ENCODE measurements at places on chromosomes 7 and 10. TPM values are rescaled to one million over a fixed set of nuclear protein-coding genes. Genes with fewer than 3 reads are reported as not detected.
A peak's percentile ranks its signal among the peaks of the same experiment; 100 is the strongest.

DNA sequence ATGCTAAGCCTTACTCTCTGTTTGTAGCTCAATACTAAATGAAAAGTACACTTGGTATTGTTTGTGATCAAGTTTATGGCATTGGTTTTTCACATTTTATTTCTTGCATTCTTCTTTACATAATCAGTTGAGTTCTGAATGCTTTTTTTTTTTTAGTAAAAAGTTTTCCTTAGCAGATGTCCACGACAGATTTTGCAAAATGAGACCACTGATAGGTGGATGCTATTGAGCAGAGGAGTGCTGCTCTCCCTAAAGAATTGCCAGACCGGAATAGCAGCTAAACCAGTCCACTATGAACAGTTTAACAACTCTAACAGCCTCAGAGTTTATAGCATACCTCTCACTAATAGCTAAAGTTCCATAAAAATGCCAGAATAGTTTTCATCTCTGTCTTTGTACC, 225.1 kb upstream of the CACNA2D1 start:
- DNase-seq, result no peak

- no peak for DNase-seq
Measured at GRCh38 chr10:11933577-11934223, 108.9 kb downstream of the UPF2 start.

Gene TLX1
- not detected for total RNA-seq

DNA sequence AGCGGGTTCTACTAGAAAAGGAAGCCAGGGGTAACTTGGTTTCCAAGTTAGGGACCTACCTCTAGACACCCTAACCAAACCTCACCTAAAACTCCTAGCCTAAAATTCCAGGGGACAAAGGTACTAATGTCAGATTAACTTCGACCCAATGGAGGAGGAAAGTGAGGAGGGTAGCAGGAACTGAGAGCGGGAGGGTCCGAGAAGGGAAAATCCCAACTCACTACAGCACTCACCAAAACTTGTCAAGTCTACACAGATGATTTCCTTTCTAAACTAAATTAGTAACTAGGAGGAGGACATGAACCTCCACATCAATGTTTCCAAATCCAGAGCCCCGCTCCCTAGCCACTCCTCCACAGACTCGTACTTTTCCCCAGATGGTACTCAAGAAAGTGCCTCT, 22.6 kb downstream of the CHCHD3 start:
- DNase-seq, result no peak

DNA sequence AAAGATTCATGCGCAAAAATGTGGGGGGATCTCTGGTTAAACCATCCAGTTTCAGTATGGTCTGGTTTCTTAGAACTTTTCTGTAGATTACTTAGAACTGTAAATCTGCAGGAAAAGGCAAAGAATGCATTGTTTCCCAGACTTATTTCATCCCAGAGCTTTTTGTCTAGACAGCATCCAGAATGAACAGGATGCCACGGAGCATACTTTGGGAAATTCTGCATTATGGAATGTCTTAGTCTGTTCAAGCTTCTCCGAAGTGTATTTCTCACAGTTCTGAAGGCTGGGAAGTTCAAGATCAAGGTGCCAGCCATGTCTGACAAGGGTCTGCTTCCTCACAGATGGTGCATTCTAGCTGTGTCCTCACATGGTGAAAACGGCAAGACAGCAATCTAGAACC, 136.3 kb downstream of the INHBA start:
- DNase-seq, result no peak

DNA sequence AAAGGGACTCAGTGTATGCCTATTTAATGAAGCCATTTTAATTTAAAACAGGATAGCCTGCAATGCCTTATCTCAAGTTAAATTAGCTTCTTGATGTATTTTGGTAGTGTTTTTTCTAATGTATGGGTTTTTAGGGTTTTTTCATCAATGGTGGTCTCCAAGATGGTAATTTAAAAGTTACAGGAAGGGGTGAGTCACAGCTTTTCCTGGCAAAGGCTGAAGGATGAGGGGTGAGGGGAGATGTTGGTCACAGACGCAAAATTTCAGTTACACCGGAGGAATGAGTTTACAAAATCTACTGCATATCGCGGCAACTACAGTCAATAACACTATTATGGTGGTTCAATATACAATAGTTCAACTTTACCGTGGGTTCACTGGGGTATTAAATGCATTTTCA, 31.6 kb downstream of the CCDC3 start:
- DNase-seq, result no peak

Gene HOXA10
- not detected for total RNA-seq

Gene FAM25C
- not detected for total RNA-seq

DNA sequence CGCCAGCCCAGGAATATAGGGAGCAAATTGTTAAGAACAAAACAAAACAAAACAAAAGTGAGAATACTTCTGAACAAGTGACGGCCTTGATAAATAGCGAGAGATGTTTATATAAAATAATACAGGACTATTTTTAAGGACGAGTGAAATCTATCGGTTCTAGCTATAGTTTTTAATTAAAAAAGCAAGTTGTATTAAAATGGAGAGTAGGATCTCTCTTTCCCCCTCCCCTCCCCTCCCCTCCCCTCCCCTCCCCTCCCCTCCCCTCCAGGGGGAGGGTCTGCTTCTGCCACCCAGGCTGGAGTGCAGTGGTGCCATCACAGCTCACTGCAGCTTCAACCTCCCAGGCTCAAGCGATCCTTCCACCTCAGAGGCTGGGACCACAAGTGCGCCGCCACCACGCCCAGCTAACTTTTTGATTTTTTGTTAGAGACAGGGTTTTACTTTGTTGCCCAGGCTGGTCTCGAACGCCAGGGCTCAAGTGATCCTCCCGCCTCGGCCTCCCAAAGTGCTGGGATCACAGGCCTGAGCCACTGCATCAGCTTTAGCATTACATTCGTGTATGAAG, 440 bp upstream of the TCAF1 start:
- DNase-seq, result peak; percentile 69

- DNase-seq, result peak; percentile 14
Measured at GRCh38 chr10:129520440-129521080, 53.5 kb downstream of the MGMT start.

- no peak for DNase-seq
Measured at GRCh38 chr10:102300278-102300843, 55.0 kb downstream of the GBF1 start.

- DNase-seq, result no peak
Measured at GRCh38 chr7:86950360-86950759, 109.1 kb downstream of the ELAPOR2 start.

Gene MRLN
- not detected for total RNA-seq

DNA sequence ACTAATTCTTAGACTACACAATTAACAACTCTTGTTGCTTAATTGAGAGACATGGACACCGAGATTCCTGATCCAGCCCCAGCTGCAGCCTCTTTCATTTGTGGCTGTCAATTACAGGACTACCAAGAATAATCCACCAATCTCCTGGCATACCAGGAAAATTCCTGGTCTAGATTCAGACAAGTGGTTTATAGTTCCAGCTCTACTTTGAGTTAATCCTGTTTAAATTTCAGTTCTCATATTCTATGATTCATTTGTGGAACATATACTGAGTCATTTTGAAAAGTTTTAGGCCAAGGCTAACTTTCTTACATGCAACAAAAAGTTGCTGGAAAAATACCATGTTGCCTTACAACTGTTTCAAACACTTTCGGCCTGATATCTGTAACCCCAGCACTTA, 253.5 kb downstream of the MAGI2 start:
- no peak for DNase-seq

- DNase-seq, result no peak
Measured at GRCh38 chr7:88216276-88216675, 3.6 kb downstream of the SRI start.

- no peak for DNase-seq
Measured at GRCh38 chr10:104347295-104348045, 6.2 kb upstream of the CFAP58 start.

Gene OR6B1
- not detected for total RNA-seq

- DNase-seq, result no peak
Measured at GRCh38 chr7:38105874-38106483, 72.1 kb upstream of the STARD3NL start.

Gene GPRIN2
- 10.1 TPM for total RNA-seq

DNA sequence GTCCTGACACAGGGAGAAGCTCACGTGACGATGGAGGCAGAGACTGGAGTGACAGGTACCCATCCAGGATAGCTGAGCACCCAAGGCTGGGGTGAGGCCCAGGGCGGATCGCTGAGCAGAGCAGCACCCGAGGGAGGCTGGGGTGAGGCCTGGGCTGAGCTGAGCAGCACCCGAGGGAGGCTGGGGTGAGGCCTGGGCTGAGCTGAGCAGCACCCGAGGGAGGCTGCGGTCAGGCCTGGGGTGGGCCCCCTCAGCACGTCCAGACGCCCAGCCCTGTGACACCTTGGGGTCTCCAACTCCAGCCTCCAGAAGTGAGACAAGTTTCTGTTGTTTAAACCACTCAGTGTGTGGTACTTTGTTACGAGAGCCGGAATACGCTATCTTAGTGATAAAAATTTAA, 236.3 kb downstream of the ZMYND11 start:
- DNase-seq, result no peak

DNA sequence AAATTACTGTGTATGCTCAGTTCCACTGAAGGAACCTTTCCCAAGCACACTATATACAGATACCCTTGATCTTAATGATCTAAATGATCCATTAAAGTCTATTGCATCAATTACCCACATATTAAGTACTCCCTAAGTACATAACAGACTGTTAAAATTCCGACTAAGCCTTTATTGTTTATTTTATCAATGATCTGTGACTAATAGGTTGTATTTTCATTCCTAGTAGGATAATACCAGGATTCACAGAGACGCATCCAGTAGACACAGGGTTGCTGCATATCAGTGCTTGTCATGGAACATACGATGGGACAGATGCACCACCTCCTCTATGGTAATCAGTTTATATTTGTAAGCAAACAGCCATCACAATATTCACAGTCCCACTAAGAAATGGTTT, 159.6 kb upstream of the SLC26A5 start:
- DNase-seq, result no peak

Gene NOD1
- total RNA-seq, result 4.9 TPM

GRCh38 chr10:37957841-37958240, 18.6 kb downstream of the ZNF25 start:
- DNase-seq, result no peak

Gene C7orf57
- total RNA-seq, result 0.35 TPM

DNA sequence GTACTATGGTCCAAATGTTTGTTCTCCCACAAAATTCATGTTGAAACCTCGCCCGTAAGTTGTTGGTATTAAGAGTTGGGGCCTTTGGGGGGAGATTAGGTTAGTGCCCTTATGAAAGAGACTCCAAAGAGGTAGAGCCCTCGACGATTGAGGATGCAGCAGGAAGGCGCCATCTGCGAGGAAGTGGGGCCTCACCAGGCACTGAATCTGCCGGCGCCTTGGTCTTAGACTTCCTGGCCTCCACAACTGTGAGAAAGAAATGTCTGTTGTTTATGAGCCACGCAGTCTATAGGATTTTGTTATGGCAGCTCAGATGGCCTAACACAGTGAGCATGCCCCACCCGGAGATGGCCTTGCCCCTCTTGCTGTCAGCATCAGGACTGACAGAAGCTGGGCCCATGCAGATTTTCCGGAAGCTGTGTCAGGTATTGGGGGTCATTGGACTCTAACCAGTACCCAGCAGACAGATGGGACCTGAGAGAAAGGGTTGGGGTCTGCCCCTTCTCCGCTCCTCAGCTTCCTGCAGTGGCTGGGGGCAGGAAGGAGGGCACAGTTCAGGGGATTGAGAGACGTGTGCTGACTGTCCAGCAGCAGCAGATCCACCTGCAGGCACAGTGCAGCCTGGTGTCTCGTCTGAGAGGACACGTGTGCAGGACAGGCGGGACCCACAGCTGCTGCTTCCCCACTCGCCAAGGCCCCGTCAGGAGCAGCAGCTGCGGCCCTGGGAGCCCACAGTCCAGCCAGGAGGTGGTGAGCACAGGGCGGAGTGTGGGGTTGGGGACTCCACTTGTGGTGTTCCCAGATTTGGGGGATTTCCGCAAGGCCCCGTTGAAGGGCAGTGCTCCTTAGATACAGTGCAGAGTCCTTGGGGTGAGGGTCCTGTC, 47.8 kb downstream of the MGMT start:
- DNase-seq, result no peak

Gene CYP26A1
- 70.4 TPM for total RNA-seq

Gene DRGX
- total RNA-seq, result not detected

Gene PRKCQ
- 11.8 TPM for total RNA-seq

DNA sequence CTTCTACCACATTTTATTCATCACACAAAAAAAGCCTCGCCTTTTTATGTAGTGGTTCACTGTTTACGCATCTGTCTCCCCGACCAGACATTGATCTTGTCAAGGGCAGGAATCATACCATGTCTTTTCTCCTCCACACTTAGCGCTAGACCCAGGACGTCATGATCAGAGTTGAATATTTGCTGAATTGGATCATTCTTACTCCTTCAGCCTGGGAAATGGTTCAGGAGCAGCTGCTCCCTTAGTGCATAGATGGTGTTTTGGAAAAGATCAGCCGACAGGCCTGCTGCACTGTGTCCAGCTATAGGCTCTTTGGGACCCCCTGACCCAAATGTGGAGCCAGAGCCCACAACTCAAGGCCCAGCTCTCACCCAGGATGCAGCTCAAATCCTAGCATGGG, 249.1 kb upstream of the TMEM72 start:
- DNase-seq, result no peak

DNA sequence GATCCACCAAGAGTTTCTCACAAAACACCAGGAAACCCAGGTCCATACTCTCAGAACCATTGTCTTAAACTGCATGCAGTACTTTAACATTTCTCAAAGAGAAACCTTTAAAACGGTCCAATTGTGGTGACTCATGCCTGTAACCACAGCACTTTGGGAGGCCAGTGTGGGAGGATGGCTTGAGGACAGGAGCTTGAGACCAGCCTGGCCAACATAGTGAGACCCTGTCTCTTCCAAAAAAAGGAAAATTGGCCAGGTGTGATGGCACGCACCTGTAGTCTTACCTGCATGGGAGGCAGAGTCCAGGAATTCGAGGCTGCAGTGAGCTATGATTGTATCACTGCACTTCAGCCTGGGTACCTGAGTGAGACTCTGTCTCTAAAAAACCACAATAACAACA, 97.5 kb upstream of the OIT3 start:
- DNase-seq, result no peak

Gene CTNNA3
- 2.3 TPM for total RNA-seq

Gene TMEM270
- not detected for total RNA-seq

GRCh38 chr7:55019191-55019690, 424 bp downstream of the EGFR start:
- peak; percentile 53 for DNase-seq

DNA sequence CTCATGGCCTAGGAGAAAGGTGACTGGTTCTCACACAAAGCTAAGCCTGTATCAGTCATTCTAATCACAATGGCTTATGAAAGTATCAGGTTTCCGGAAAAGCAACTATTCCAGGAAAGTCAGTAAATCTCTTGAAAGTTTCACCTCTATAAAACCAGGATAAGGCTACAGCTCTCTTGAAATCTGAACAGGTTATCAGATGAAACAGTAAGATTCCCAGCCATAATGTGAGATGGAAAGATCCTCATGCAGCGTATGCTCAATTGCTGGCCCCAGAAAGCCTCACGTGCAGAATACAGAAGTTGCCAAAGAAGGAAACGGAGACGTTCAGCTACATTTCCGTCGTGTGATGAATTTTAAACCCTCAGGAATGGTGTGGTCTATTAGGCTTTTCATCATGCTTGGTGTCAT, 90.0 kb downstream of the PFKFB3 start:
- DNase-seq, result no peak
